ENCODE measurements at places on chromosomes 4 and X. TPM values are rescaled to one million over a fixed set of nuclear protein-coding genes. Genes with fewer than 3 reads are reported as not detected.

BEND4 gene
- total RNA-seq, result not detected

SLC26A1 gene
- total RNA-seq, result 0.47 TPM

BGN gene
- 2.4 TPM for total RNA-seq

KCND1 gene
- 1.6 TPM for total RNA-seq

UGT2B15 gene
- not detected for total RNA-seq

RHOXF1 gene
- not detected for total RNA-seq

BEND2 gene
- not detected for total RNA-seq

GNRHR gene
- total RNA-seq, result not detected

HTN1 gene
- total RNA-seq, result not detected

BEX3 gene
- total RNA-seq, result 477 TPM

SSX4B gene
- not detected for total RNA-seq

FAM200B gene
- 14.7 TPM for total RNA-seq

SYTL5 gene
- 1.6 TPM for total RNA-seq

RASL11B gene
- 0.16 TPM for total RNA-seq

SCD5 gene
- total RNA-seq, result 11.6 TPM

All from bronchial smooth muscle cell (primary cell).